Stimulated activated CD4-positive, alpha-beta T cell treated with anti-CD3 and anti-CD28 coated beads, Interleukin-2, amount 100 ng/mL, for 48 hours (primary cell): ENCODE measurements at places on chromosomes 11 and 22.

- no peak for DNase-seq
Measured at GRCh38 chr11:841981-842369, 354 bp downstream of the POLR2L start.

GRCh38 chr22:37472418-37473006 lies 13.7 kb downstream of the MFNG start:
- DNase-seq = peak; percentile 37

- no peak for DNase-seq
Measured at GRCh38 chr11:78941226-78941851, 366.7 kb upstream of the NARS2 start.

DNA sequence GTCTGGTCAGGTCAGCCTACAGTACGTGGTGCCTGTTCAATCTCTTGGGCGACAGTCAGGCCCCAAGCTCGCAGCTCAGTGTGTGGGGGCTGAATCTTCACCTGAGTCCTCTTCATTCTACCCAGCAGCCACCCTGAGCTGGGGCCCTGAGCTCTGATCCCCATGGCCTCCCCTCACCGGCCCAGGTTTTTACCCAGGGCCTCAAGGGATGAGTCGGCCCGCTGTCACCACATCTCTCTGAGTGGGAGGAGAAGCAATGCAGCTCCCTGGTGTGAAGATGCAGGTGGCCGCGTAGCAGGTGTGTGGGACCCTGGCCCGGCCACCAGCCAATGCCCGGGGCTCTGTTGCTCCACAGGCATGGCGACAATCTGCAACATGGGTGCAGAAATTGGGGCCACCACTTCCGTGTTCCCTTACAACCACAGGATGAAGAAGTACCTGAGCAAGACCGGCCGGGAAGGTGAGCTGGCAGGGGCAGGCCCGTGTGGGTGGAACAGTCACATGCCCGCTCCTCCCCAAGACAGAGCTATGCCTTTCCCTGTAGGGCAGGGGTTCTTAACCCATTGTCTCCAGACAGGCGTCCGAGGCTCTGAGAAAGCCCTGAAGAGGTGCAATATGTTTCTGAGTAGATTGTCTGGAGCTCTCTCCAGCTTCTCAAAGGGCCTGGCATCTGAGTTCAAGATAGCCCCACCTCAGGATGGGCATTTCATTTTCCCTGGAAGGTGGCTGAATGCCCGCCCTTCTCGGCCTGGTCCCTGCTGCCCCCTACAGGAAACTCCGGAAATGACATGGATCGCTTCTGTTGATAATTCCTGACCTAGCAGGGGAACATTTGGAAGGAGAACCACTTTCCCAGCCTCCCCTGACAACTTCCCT lies 26.9 kb downstream of the POLR3H start:
- DNase-seq = peak; percentile 40

DNA sequence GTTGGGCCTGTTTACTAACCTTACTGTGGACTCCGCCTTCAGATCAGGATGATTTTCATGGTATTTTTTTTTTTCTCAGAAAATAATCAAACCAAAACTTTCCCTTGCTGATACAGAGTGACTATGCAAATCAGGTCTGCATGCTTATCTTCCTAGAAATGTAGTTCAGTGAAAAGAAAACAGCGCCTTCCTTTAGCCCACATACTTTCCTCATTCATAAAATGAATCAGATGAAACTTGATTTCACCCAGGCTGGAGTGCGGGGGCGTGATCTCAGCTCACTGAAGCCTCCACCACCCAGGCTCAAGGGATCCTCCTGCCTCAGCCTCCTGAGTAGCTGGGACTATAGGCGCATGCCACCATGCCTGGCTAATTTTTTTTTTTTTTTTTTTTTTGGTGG lies 26.0 kb downstream of the ZNRF3 start:
- peak; percentile 70 for DNase-seq
